M059J (cell line): ENCODE measurements at places on chromosomes 2 and 18.
A peak's percentile ranks its signal among the peaks of the same experiment; 100 is the strongest.

DNA sequence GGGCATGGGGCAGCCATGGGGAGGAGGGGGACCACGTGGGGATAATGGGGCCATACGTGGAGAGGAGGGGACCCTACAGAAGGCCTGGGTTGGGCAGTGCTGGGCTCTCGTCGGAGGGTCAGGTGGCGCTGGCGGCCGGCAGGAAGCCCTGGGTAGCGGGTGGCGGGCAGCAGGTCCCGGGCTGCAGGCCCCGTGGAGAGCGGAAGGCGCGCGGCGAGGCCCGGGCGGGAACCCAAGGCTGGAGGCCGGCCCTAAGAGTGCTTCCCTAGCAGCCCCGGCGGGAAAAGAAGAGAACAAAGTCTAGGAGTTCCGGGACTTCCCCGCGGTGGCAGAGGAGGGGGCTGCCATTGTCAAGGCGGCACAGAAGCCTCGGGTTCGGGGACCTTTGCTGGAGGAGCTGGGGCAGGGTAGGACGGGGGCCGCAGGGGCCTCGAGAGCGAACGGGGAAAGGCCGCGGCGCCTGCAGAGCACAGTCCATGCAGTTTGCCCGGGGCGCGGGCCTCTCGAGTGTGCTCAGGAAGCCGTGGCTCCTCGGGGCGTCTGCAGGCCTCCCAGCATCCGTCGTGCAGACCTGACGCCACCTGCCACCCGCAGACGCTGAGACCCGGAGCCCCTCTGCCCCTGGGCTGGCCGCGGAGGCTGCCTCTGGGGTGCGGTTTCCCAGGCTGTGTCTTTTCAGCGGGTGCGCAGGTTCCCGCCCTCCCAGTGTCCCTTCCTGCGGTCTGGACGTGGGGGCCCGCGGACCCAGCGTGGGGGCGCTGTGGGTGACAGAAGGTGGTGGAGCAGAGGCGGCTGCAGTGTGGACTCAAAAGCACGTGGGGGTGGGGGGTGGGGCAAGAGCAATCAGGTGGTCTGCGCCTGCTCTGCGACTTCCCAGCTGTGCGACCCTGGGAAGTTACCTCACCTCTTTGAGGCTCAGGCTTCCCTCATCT, 19.4 kb upstream of the NCL start:
- no peak for DNase-seq

DNA sequence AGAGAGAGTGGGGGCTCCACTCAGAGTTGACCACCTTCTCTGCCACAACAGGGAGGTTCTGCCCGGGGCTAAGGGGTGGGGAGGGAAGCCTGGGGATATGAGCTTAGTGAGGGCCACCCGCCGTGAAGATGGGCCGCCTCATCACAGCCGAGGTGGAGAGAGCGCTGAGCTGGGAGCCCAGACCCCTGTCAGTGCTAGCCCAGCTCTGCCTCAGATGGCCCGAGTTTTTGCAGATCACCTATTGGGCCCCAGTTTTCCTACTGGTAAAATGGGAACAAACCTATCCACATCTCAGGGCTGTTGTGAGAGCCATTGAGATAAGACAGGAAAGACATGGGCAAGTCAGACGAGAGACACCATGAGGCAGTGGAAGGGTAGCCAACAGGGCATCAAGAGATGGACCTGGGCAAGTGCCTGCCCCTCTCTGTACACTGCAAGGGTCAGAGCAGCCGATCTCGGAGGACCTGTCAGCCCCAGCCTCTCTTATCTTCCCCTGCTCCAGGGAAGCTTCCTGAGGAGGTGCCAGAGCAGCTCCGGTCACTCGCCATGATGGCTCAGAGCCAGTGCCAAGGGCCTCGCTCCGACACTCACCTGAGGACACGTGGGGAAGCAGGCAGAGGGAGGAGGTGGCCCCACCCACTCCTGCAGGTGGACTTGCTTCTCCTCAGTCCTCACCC, 88.9 kb downstream of the MCFD2 start:
- DNase-seq: no peak

GRCh38 chr2:43161650-43162510, 64.5 kb downstream of the ZFP36L2 start:
- DNase-seq: no peak

- DNase-seq: peak; percentile 95
Observed at GRCh38 chr2:37389989-37390765, 45.7 kb downstream of the QPCT start.

DNA sequence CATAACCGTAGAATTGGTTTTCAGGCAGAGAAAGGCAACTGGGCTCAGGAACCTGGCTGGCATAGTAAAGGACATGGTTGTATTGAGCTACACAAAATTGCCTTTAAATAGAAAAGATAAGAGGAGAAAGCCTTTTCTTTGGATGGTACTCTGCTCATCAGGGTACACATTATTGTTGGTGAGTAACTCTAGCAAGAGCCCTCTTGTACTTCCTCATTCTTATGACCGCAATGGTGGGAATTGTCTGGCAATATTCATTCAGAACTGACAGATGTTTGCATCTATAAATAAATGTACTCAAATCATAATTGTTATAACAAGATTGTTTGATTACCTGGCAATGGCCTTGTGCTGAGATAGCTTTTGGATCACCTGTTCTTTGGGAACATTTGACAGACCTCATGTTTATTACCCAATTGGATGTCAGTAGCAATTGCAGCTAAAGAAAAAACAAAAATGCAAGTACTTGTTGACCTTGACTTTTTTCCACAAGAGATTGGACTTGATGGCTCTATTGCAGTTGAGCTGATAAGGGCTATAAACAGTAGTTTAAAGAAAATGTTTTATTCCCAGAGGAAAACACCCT, 43.9 kb downstream of the MEIS1 start:
- no peak for DNase-seq

- peak; percentile 59 for DNase-seq
Observed at GRCh38 chr2:219661955-219662395, 34.5 kb downstream of the SLC4A3 start.

DNA sequence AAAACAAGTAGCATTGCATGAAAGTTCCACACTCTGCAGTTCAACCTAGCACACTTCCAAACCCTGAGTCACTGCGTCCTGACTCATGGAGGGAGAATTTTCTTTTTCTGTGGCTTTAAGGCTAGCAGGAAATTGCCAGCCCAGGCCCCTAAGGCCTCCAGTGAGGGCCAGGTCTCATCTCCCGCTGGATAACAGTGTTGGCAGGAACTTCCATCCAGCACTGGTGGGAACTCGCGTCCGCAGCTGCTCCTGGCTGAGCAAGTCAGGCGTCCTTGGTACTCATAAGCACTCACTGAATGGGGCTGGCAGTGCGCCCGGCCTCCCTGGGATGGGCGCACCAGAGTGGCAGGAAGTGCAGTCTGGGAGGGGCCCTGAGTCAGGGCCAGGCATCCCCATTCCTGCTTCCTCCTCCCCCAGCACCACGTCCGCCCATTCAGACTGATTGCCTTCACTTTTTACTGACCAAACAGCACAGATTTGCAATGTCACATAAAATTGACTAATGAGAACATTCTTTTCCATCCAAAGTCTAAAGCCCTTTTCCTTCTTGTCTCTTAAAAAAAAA, 14.3 kb downstream of the MALL start:
- DNase-seq: peak; percentile 100

DNA sequence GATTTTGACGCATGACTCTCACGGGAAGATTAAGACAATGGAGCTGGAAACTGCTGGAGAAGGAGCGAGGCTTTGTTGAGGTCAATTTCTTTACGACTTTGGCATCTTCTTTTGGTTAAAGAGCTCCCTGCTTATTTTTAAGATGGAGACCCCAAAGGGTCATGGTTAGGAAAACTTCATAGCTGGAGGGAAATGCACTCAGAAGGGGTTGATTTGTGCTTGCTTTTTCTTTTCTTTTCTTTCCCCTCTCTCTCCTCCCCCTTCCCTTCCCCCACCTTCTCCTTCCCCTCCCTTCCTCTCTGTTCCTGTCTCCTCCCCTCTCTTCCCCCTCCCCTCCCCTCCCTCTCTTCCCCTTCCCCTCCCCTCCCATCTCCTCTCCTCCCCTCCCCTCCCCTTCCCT, 79.0 kb downstream of the TNP1 start:
- DNase-seq: no peak

- DNase-seq: peak; percentile 14
Observed at GRCh38 chr18:10417664-10418063, 36.8 kb upstream of the APCDD1 start.

DNA sequence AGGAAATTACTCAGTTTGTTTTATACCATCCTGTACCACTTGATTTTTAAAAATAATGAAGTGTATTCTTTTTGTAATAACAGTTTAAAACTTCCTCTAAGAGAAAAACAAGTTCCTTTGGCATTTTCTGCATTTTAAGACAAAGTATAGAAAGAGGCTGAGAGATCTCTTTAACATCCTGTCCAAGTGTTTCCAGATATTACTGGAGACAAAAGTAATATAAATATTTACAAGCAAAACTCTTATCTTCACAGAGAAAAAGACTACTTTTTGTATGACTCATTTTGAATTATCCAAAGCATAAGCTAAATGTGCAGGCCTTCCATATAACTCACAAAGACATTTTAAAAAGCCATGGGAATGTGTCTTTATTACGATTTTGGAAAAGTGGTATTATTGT, 221.1 kb downstream of the RDH14 start:
- peak; percentile 46 for DNase-seq

- no peak for DNase-seq
Observed at GRCh38 chr2:239629926-239630617, 229.3 kb upstream of the HDAC4 start.

DNA sequence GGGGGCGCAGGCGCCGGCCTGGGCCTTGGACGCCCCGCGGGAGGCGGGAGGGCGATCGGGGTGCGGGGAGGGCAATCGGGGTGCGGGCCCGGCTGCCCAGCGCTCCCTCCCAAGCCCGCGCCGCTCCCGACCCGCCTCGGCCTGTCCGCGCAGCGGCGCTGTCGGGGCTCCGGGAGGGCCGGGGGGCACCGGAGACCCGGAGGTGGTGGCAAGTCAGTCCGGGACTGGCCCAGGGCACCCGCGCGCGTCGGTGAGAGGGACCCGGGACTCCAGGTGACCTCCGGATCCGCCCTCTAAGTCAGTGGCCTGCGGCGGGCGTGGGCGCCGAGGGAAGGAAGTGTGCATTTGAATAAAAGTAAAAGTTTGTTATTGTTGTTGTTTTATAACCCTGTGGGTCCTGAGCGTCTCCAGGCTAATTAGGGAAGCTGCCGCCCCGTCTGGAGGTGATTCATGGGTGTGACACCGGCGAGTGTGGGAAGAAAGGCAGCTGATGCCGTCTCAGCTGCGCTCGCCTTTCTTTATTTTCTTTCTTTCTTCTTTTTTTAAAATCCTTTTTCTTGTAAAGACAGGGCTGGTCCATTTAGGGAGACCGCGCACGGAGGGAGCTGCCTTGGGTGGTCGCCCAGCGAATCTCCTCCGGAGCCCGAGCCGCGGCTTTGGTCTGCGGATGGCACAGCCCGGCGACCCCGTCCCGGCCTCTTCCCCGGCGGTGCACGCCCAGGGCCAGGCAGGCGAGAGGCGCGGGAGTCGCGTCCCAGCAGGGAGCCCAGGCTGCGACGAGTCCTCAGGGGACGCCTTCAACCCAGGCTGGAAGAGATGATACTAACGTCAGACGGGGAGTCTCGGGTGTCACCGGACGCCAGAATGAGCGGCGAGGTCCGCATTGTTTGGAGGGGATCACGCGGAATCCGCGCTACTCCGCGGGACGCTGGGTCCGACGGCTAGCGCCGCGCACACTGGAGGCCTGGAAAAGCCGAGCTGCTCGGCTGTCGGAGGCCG, 627 bp upstream of the CRACDL start:
- DNase-seq: no peak

- DNase-seq: no peak
Observed at GRCh38 chr18:5395860-5396448, 100.4 kb upstream of the ZBTB14 start.

GRCh38 chr2:38507712-38508111, 95.0 kb downstream of the HNRNPLL start:
- no peak for DNase-seq

DNA sequence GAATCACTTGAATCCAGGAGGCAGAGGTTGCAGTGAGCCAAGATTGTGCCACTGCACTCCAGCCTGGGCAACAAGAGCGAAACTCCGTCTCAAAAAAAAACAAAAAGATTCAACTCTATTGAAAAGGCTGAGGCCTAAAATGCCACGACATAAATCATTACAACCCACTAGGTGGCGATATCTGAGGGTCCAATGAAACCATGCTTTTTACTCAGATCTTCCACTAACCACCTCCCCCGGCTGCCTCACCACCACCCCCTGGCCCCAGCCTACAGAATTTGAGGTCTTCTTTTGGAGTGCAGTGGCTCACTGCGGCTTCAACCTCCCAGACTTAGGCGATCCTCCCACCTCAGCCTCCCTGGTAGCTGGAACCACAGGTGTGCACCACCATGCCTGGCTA, 57.5 kb downstream of the AP1S3 start:
- peak; percentile 46 for DNase-seq
